ENCODE measurements at places on chromosomes 7 and 10. TPM values are rescaled to one million over a fixed set of nuclear protein-coding genes. Genes with fewer than 3 reads are reported as not detected.
A peak's percentile ranks its signal among the peaks of the same experiment; 100 is the strongest.

Gene CSTF2T
- total RNA-seq, result 42.1 TPM

Gene BMPR1A
- 145 TPM for total RNA-seq

- peak; percentile 52 for DNase-seq
These were observed 1214.1 kb downstream of the SORCS1 start for GRCh38 chr10:105950410-105950809.

DNA sequence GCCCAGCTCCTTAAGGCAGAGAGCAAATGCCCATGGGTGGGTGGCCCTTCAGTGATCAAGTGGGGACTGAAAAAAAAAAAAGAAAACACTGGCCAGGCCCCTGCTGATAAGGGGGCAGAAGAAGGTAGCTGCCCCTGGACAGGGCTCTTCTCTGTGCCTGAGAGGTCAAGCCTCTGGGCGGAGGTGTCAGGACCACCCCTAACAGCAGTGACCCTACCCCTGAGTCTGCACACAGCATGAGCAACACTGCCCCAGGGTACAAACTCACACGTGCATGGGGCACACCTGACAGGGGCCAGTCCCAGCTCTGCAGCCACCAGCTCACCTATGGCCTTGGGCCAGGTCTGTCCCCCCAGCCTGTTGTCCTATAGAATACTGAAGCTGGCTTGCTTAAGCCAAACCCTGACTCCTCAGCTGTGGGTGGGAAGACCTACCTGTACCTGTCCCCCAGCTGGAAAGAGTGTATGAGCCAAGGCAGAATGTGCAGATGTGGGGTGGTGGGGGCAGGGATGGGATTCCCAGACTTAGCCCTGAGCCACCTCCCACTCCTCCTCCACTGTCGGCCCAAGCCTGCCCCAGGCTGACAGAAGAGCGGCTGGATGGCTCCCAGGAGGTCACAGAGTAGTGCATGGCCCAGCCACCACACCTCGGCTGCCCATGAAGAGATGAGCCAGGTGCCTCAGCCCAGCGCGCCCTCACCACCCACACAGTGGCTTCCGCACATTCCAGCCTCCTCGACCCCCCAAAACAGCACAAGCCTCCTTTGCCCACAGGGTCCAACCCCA is 23.7 kb downstream of the KCNH2 start:
- no peak for DNase-seq

DNA sequence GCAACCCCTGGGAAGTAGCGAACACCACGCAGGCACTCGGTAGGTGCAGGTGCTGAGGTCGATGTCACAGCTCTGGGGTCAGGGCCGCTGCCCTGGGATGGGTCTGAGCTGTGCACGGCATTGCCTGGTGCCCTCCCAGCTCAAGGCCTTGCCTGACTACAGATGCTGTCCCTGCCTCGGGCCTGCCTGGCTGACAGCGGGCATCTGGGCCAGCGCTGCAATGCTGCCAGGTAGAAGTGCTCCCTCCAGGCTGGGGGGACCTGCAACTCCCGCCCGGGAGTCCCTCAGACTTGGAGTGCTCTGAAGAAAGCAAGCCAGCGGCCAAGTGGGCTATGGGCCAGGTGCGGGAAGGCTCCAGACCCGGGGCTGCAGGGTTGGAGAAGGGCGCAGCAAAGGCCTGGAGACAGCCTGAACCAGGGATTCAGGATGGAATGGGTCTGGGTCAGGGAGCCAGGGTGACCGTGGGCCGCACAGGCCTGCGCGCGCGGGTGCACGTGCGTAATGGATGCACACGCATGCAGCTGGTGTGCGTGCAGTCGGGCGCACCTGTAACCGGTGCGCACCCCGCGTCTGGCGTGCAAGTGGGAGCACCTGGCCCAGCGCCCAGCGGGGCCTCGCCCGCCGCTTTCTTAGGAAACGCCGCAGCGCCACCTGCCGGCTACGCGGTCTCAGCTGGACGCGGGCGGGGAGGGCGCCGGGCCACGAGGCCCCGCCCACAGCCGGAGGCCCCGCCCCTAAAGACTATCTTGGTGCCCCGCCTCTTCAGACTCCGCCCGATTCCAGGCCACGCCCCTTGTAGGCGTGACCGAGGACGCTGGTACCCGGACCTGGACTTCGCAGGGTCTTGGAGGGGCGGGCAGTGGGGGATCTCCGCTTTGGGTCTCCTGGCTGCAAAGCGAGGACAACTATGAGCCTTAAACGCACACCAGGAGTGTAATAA is 46.7 kb downstream of the MICALL2 start:
- DNase-seq, result peak; percentile 90

DNA sequence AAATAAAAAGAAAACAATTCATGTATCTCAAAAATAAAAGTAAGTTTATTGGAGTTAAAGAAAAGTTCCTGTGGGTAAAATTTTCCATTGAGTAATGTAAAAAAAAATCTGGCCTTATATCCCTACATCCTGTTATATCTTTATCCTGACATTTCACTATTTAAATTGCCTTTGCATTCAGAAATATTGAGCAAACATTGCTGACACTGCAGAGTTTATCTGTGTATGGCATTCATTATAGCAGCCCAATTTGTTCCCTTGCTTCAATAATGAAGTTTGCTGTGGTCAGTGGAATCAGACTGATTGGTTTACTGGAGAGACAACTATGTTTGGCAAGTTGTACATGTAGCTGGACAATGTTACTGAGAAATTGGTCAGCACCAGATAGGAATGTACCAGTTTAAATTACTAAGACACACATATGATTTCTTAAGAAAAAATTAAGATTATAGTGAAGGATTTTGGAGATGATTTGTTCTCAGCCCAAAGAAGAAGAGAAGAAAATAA is 271.7 kb downstream of the ANKRD7 start:
- no peak for DNase-seq

DNA sequence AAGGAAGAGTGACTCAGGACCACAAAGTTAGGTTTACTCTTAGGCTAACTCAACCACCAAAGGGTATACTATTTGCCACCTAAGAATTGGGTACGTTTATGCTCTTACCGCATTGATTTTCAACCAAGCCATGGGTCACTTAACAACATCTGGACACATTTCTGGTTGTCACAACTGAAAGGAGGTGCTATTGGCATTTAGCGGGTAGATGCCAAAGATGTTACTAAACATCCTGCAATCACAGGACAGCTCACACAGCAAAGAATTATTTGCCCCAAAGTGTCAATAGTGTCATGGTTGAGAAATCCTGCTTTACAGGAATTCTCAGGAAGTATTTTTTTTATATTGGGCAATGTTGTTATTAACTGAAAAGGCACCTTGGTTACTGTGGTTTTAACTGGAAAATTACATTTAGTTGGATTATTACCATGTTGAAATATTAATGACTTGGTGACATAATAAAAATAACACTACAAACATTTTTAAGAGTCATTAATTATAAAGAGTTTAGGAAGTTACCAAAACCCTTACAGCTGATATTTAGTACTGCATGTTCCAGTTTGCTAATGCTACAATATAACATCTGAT is 185.0 kb upstream of the TMEM196 start:
- no peak for DNase-seq

DNA sequence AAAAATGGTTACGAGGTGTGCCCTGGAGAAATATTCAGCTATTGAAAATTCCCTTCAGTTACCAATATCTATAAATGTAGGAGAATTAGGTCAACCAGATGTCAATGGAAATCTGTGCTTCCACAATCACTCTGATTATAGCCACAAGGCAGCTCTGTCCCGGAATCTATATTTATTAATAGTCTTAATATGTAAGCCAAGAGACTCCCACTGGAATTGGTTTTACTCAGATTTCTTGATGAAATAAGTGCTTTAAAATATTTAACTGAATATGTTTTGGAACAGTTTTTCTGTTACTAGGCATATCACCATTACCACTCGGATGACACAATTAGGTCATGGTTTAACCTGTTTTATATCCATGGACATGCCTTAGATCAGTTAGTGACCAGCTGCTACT is 169.6 kb downstream of the POM121L12 start:
- no peak for DNase-seq

GRCh38 chr7:110621289-110621688 is 469.6 kb upstream of the LRRN3 start:
- DNase-seq, result no peak

DNA sequence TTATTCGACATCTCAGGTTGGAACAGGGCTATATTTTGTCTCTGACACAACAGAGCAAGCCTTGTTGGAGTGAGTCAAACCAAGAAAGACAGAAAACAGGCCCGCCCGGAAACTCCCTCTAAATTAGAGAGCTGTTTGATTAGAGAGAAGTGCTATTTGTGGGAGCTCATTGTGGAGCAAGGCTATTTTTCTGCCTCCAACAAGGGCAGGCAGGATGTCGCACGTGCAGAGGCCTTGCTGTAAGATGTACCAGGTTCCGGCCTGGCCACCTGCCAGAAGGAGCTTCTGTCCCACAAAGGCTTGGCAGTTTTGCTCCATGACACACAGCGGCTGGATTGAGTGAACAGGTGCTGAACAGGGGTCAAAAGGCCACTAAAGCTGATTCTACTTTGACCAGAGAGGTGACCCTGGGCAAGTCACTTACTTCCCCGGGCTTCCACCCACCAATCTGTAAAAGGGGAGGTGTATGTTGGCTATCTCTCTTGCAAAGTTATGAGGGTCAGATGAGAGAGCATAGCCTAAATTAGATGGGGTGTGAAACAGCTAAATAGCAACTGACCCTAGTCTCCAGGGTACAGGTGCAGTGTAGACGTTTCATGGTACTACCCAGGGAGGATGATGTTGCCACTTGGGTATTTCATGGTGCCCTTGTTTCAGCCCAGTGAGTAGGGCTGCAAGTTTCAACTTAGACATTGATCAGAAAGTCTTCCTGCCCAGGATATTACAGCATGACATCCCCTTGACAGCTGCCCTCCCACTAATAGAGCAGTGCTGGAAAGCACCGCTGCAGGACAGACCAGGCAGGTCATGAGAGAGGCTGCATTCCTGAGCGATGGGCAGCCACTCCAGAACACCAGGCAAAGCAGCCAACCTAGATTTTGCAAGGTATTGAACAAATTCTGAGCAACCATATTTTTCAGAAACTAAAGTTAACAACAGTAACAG is 62.0 kb downstream of the VSTM4 start:
- no peak for DNase-seq
